ENCODE measurements at places on chromosomes 1 and 21. TPM values are rescaled to one million over a fixed set of nuclear protein-coding genes. Genes with fewer than 3 reads are reported as not detected.

The SLC37A1 gene
- 13.6 TPM for total RNA-seq

The SLC35F3 gene
- 0.87 TPM for total RNA-seq

- no peak for DNase-seq
Observed at GRCh38 chr1:214546084-214546483, 5.3 kb downstream of the PTPN14 start.

- DNase-seq: no peak
Observed at GRCh38 chr1:116133696-116134475, 22.7 kb downstream of the MAB21L3 start.

- no peak for DNase-seq
Observed at GRCh38 chr1:5571861-5572401, 420.3 kb downstream of the NPHP4 start.

The ZNF683 gene
- not detected for total RNA-seq

- no peak for DNase-seq
Observed at GRCh38 chr1:232033285-232033684, 406.7 kb downstream of the DISC1 start.

- no peak for DNase-seq
Observed at GRCh38 chr1:96116731-96117130, 604.9 kb upstream of the PTBP2 start.

DNA sequence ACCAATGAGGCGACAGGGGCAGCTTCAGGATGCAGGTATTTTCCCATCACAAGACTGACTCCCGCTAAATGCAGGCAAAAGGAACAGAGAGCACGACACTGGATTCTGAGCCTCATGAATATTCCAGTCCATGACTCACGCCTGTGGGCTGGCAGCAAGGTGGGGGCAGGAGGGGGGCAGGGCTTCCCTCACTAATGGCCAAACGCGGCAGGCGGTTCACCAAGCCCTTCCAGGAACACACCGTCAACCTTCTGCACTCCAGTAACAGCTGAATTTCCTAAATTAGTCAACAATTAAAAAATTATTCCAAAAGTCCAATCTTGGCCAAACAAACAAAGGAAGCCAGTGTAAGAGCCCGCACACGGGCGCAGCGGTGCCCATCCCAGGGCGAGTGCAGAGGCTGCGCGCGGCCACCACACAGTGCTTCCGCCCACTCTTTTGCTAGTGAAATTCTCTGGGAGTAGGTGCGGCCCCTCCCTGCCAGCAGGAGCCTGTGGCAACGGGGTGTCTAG is 12.5 kb upstream of the GPR153 start:
- DNase-seq: no peak

DNA sequence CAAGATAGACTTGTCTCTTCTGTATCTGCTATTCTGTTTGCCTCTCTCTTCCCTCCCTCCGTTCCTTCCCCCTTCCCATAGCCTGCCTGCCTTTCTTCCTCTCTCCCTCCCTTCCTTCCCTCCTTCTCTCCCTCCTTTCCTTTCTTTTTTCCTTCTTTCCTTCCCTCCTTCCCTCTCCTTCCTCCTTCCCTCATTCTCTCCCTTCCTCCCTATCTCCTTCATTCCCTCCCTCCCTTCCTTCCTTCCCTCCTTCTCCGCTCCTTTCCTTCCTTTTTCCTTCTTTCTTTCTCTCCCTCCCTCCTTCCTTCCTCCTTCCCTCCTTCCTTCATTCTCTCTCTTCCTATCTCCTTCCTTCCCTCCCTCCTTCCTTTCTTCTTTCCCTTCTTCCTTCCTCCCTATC is 944 bp downstream of the AADACL4 start:
- no peak for DNase-seq

DNA sequence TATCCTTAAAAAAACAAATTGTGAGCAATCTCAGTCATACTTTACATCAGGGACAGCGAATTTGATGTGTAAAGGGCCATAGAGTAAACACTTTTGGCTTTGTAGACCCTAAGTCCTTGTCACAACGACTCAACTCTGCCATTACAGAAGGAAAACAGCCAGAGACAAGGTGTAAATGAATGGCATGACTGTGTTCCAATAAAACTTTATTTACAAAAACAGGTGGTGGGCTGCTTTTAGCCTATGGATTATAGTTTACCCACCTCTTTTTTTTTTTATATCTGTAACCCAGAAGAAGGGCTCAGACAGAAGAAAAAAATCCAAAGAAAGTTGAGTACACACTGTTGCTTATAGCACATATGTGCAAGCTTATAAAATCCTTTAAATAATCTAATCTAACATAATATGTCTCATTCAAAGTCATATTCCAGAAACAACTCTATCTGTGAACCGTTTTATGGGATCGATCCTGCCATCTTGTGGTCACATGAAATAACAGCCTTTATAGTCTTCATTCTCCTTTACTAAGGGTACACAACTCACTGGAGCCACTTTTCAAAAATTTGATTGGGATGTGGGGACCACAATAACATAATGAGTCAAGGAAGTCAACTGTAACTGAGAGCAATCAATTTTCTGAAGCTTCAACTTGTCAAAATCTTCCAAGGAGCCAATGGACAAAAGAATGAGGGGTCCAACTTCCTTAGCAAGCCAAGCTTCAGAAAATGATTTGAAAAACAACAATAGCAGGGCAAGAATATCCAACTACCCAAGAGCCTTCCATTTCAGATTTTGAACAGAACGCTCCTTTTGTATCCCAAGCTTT is 142.2 kb upstream of the KRTAP19-8 start:
- DNase-seq: peak; percentile 18

GRCh38 chr21:25912402-25912746 is 177.6 kb downstream of the GABPA start:
- DNase-seq: no peak

The TRIM45 gene
- 3.0 TPM for total RNA-seq

DNA sequence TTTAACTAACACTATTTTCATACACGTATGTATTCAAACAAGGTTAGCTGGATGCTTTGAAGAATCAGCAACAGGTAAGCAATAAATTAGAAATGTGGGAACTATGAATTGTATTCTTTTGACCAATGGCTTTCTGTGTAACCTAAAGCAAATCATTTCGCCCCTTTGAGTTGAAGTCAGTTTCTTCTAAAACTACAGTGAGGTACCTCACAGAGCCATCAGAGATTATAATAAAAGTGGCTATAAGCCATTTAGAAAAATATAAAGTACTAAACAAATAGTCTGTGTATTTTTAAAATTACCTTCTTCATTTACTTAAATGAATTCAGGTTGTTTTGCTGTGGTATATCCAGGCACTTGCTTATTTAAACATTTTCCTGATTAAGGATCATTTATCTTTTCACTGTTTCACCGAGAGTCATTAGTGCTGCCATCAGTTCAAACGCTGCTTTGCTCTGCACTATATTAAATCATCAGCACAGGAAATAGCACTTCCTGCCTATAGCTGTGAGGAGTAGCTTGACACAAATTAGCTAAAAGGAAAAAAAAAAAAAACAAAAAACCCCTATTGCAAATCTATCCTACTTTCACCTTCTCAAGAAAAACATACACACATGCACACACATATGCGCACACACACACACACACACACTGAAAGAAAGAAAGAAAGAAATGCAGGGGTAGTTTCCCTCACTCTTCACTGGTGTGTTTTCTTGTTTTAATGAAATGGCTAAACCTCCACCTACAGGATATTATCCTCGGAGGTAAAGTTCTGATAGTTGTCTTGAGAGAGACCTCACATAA is 39.8 kb upstream of the C1orf105 start:
- DNase-seq: no peak

The MYOC gene
- not detected for total RNA-seq

DNA sequence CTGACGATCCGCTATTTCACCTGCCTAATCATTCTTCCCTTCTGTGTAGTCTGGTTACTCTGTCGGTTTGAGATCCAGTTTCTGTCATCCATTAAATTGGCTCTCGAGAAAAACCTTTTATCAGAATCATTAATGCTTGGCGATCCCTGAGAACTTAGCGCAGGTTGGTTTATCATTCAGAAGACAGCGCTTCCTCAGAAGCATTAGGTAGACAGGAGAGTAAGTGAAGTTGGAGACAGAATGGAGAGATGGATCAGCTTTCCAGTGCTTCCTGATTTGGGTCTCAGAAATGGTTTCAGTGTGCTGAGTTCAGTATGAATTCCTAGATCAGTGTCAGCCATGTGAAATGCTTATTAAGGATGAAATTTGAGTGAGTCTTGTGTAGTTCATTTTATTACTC is 1.3 kb downstream of the USP1 start:
- no peak for DNase-seq

GRCh38 chr1:239112101-239112935 is 274.1 kb upstream of the CHRM3 start:
- no peak for DNase-seq

The MANEAL gene
- 2.2 TPM for total RNA-seq

DNA sequence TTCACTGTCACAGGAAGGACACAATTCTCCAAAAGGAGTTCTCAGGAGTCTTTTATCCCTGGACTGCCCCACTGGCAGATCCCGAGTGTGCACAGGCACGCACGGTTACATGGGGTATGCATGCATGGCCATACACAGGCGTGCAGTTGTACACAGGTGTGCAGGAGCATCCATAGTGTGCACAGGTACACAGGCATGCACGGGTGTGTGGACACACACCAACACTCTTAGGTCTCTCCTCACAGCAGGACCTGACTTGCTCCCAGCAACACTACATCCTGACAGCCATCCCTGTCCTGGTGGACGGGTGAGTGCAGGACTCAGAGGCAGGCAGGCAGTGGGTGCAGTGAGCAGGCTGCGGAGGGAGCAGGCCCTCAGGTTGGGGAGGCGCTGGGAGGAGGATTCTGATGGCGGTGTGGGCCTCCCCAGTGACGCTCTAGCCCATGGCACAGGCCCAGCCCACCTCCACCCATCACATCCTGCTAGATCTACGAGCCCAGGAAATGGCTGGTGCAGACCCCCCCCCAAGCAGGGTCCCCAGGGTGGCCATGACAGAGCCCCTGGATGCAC is 28.4 kb downstream of the SLC19A1 start:
- DNase-seq: no peak

- no peak for DNase-seq
Observed at GRCh38 chr1:156082309-156083091, at the start of gene MEX3A. TSS of gene MEX3A (minus strand) at chr1:156082465. CDS start at chr1:156081998, 467 bp downstream.

DNA sequence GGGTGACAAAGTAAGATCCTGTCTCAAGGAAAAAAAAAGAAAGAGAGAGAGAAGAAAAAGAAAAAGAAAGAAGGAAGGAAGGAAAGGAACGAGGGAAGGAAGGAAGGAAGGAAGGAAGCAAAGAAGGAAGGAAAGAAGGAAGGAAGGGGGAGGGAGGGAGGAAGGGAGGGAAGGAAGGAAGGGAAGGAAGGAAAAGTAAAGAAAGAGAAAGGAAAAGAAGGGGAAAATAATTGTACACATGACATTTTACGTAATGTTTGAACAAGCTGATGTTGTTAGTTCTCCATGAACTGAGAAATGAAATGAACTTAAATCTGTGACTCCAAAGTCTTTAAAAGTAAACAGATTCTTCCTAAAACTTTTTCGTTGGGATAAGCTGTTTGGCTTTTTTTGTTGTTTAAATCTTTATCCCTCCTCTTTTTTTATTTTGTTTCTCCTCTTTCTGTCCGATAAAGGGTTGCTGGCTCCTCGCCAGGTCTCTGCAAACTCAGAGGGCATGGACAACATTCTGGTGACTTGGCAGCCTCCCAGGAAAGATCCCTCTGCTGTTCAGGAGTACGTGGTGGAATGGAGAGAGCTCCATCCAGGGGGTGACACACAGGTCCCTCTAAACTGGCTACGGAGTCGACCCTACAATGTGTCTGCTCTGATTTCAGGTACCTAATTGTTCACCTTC is 59.8 kb downstream of the IL12RB2 start:
- no peak for DNase-seq

GRCh38 chr1:76657623-76658022 is 209.7 kb upstream of the ST6GALNAC5 start:
- no peak for DNase-seq

The HES3 gene
- not detected for total RNA-seq

GRCh38 chr1:246214708-246215509 is 292.2 kb downstream of the SMYD3 start:
- DNase-seq: peak; percentile 69

DNA sequence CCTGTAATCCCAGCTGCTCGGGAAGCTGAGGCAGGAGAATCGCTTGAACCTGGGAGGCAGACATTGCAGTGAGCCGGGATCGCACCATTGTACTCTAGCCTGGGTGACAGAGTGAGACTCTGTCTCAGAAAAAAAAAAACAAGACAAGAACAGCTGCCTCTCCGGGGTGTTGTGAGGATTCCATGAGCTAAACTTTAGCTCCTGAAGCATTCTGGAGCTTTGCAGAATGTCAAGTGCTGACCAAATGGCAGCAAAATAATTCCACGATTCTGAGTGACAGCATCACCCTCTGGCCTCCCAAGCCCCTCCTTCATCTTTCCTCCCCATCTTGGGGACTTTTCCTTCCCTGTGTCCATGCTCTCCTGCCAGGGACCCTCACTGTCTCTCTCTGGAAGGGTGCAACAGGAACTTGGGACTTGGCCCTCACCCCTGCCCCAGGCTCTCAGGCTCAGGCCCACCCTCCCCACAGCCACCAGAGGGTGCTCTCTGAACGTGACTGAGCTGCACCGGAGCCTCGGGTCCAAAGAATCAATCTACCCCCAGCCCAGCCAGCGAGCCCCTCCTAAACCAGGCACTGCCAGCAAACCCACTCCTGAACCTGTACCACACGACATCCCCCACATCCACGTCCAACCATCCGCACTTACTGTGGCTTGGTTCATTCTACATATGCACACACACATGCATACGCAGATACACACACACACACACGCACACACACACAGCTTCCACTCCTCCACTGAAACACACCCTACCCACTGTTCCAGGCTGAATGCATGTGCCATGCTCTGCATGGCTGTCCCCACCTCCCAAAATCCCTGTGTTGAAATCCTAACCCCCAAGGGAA is 45.7 kb downstream of the ACOT7 start:
- no peak for DNase-seq

The RXFP4 gene
- not detected for total RNA-seq

DNA sequence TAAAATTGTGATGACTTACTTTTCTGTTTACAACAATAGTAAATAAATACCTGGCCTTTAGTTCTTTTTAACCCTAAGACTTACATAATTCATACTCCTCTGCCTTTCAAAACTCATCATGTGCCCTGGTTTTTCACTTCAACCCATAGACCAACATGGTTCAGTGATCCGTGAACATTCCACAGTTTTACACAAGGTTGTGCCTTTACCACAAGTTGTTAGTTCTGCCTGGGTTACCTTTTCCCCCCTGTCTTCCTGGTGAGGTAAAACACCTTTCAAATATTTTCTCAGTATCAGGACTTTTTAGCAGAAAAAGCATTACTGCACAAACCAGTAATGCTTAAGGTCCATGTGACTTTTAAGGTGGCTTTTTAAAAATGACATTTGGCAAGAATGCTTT is 1466.4 kb downstream of the PLA2G4A start:
- no peak for DNase-seq

DNA sequence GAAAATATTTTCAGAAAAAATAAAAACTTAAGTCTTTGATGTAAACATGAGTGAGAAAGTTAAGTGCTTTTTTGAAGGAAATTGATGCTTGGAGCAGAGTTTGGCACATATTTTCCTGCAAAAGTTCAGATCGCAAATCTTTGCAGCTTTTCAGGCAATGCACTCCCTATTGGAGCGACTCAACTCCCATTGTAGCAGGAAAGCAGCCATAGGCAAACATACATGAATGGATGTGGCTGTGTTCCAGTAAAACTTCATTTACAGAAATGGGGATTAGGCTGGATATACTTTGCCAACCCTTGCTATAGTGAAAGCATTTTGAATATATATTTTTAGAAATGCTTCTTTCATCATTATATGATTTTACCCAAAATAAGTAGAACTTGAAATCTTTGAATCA is 8.1 kb downstream of the AGL start:
- no peak for DNase-seq

The PGBD2 gene
- total RNA-seq: 2.9 TPM

Data from glomerular endothelial cell (primary cell).